Activated T-cell treated with anti-CD3 and anti-CD28 coated beads for 4 hours (primary cell): ENCODE measurements at places on chromosomes 6 and 20.

- no peak for DNase-seq
These were observed 31.4 kb downstream of the TSHZ2 start for GRCh38 chr20:53003420-53004154.

DNA sequence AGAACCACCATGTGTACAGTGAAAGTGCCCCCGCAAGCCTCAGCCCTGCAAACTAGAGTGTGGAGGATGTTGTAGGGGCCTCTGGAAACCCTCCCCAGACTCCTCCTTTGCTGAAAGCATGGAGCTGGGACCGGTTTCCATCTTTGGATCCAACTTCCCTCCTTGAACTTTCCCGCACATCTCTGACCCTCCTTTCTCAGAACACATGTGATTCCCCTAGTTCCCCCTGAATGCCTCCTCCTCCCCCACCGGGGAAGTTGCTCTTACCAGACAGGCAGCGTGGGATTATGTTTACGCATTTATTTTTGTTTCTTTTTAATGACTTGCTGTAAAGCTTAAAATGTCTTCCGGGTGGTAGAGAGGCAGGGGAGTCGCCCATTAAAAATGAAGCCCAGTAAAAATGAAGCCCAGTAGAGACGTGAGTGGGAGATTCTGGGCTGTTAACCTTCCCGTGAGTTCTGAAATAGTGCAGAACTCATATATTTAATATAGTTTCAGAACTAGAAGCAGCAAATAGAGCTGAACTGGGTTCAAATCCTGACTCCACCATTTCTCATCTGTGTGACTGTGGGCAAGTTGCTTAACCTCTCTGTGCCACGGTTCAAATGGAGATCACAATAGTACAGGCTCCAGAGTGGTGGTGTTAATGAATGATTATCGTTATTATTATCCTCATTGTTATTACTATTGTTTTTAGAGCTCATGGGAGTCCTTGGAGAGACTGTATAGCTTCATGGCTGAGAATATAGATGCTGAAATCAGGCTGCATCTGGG is 8.0 kb upstream of the PTPN1 start:
- DNase-seq, result no peak

- DNase-seq, result no peak
These were observed 111.9 kb downstream of the FRK start for GRCh38 chr6:115948751-115949150.

DNA sequence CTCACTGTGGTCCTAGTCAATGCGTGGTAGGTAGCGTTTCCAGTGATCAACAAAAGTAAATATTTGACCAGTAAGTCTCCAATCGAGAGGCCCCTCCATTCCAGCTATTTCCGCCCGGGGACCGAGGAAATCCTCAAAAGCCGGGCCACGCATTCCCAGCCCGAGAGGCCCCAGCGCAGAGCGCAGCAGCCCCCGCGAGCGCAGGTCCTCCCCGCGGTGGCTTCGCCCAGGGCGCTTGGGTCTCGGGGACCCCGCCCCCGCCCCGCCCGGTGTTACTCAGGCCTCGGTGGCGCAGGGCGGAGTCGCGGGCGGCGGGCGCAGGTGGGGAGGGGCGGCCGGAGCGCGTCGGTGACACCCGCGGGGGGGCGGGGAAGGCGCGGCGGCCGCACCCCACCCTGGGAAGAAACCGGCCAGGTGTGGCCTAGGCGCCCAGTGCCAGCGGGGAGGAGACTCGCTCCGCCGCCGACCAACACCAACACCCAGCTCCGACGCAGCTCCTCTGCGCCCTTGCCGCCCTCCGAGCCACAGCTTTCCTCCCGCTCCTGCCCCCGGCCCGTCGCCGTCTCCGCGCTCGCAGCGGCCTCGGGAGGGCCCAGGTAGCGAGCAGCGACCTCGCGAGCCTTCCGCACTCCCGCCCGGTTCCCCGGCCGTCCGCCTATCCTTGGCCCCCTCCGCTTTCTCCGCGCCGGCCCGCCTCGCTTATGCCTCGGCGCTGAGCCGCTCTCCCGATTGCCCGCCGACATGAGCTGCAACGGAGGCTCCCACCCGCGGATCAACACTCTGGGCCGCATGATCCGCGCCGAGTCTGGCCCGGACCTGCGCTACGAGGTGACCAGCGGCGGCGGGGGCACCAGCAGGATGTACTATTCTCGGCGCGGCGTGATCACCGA is at the start of gene DSP:
TSS of gene DSP (plus strand) at position 497 of the 890 bp plus-strand sequence. CDS start at position 742, 245 bp downstream.
- DNase-seq, result no peak

GRCh38 chr20:16865406-16865805 is 117.2 kb downstream of the OTOR start:
- no peak for DNase-seq

- no peak for DNase-seq
These were observed 559 bp downstream of the LAMA5 start for GRCh38 chr20:62366370-62367135.

GRCh38 chr6:9620263-9620662 is 794.6 kb downstream of the TFAP2A start:
- no peak for DNase-seq

DNA sequence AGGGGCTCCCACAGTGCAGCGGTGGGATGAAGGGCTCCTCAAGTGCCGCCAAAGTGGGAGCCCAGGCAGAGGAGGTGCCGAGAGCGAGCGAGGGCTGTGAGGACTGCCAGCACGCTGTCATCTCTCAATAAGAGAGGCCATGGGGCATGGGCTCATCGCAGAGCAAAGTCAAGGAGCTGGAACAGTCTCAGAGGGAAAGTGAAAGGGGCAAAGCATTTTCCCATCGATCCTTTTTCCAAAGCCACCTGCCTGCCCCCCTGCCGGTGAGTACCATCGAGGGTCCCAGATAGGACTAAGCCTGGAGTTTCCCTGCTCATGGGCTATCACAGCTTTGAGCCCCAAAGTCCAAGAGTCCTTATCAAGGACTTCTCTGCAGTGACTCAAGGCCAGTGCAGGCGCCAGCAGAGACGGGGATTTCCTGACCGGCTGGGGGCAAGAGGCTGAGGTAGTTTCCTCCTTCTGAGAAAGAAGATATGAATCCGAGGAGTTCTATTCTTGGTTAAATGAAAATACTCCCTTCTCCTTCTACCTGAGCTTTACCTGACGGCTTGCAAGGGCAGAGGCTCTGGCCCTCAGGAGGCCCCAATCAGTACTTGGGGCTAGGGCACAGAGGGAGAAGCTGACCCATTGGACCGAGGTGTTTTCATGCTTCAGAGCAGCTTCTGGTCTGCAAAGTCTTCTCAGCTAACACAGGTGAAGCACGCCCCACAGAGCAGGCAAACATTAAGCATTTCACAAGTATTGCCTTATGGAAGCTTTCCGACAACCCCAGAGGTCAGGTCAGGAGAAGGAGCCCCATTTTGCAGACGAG is 22.6 kb downstream of the ETV7 start:
- DNase-seq, result no peak

GRCh38 chr20:48421547-48421946 is 406.3 kb downstream of the PREX1 start:
- no peak for DNase-seq

- DNase-seq, result no peak
These were observed 268.4 kb upstream of the PRND start for GRCh38 chr20:4453359-4453758.

DNA sequence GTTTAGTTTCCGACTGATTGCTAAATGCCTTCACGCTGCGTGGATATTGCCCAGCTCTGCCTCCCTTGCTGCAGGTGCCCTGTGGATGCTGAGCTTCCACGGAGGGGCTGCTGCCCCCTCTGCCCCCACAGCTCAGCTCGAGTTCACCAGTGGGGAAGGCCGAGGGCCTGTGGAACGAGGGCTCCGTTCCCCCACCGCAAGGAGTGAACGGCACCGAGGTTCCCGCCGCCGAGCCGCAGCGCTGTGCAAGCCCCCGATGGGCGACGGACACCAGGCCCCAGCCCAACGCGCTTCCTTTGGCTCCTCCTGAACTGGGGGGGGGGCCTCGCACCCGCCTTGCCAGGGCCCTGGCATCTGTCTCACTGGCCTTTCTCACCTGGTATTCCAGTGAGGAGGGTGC is 17.7 kb downstream of the DLL1 start:
- no peak for DNase-seq

DNA sequence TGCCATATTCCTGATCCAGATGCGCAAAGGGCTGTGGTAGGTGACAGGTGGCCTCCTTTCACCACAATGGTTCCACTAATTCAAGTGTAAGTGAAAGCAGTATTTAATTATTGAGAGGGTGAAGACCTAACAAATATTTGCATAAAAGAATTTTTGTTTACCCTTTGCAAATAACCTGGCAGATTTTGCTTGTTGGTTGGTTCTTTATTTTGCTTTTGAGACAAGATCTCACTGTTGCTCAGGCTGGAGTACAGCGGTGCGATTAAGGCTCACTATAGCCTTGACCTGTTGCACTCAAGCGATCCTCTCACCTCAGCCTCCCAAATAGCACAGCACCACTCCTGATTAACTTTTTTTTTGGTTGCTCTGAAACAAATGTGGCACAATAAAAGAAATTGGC is 49.2 kb downstream of the PCNA start:
- DNase-seq, result no peak

DNA sequence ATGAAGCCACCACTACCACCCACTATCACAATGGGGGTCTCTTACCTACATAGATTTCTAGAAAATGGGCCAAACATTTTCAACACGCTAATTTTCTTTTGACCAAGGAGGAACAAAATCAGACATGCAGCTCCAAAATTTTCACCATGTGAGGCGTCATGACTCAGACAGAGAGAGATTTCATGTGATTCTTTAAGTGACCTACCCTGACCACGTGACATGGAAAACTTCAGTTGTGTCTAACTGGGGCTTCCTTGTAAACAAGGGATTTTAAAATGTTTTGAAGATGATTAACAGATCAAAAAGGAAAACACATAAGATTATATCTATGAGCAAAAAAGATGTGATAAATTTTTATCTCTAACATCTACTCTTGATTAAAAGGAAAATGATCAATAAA is 199.2 kb downstream of the TBXT start:
- DNase-seq, result no peak

DNA sequence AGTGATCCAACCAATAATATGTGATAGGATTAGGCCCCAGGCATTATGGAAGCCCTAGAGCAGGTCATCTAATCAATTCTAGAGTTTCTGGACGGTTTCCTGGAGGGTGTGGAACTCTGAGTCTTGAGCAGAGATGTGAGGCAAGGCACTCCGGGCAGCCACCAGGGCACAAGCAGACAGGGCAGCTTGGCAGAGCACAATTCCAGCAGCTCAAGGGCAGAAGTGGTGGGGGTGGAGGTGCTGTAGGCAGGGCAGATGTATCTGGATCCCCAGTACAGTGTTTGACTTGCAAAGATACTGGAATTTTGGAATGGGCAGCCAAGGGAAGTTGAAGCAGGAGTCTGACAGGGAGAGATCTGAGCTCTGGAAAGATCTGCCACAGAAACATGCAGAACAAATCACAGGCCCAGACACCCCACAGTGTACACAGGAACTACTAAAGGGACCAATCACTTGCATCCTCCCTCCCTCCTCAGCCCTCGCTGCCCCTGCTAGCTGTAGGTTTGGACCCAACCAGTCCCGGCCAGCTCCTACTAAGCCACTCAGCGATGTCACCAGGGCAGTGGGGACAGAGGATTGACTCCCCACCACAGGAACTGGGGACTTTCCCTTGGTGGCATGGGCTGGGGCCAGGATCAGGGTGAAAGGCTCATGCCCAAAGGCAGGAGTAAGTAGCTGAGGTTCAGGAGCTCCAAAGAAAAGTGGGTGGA is 47.0 kb downstream of the TFEB start:
- DNase-seq, result no peak

GRCh38 chr6:155001482-155001881 is 6.4 kb downstream of the TIAM2 start:
- DNase-seq, result no peak

GRCh38 chr6:137165375-137166246 is 7.8 kb downstream of the IL22RA2 start:
- no peak for DNase-seq

DNA sequence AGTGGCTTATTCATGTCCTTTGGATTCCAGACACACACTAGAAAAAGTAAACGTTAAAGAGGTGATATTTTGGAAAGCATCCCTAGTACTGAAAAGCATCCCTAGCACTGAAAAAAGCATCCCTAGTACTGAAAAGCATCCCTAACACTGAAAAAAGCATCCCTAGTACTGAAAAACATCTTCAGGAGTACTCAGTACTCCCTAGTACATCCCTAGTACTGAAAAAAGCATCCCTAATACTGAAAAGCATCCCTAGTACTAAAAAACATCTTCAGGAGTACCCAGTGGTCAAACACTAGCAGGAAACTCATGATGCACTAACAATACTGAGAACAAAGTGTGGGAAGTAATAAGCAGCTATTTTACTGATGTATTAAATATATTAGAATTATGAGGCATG is 45.6 kb upstream of the SAMHD1 start:
- DNase-seq, result no peak

DNA sequence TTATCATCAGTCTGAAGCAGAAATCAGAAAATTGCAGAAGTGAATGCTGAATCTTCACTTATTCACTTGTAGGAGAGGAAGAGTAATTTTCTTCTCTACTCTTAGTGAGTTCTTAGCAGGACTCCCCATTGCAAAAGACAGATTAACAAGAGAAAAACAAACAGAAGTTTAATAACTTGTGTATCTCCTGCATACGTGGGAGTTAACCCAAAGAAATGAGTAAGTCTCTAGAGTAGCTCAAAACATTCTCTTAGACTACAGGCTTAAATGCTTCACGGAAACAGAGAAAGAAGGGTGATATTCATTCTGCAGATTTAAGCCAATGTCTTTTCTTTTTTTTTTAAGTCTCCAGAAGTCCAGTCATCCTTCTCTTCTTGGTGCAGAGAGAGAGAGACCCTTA is 97.9 kb upstream of the TMEM181 start:
- DNase-seq, result no peak

DNA sequence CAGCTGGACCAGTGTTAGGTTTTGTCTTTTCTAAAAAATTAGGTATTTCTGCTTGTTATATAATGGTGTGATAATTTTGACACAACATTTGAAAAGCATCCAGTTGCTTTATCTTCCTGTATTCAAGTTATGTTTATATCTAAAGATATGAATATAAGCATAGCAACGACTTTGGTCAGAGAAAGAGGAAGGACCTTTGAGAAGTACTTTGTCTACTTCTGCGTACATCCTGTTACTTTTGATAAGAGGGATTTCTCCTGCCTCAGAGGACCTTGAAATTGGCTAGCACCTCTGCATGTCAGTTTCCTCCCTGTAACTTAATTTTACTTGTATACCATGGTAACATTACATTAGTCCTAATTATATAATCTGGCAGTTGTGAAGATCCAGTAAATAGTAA is 24.8 kb downstream of the PHF20 start:
- DNase-seq, result no peak
